ENCODE measurements at places on chromosomes 5 and 9. TPM values are rescaled to one million over a fixed set of nuclear protein-coding genes. Genes with fewer than 3 reads are reported as not detected.
A peak's percentile ranks its signal among the peaks of the same experiment; 100 is the strongest.

- no peak for DNase-seq
These were observed 510.0 kb downstream of the ACTL7B start for GRCh38 chr9:108345826-108346225.

DNA sequence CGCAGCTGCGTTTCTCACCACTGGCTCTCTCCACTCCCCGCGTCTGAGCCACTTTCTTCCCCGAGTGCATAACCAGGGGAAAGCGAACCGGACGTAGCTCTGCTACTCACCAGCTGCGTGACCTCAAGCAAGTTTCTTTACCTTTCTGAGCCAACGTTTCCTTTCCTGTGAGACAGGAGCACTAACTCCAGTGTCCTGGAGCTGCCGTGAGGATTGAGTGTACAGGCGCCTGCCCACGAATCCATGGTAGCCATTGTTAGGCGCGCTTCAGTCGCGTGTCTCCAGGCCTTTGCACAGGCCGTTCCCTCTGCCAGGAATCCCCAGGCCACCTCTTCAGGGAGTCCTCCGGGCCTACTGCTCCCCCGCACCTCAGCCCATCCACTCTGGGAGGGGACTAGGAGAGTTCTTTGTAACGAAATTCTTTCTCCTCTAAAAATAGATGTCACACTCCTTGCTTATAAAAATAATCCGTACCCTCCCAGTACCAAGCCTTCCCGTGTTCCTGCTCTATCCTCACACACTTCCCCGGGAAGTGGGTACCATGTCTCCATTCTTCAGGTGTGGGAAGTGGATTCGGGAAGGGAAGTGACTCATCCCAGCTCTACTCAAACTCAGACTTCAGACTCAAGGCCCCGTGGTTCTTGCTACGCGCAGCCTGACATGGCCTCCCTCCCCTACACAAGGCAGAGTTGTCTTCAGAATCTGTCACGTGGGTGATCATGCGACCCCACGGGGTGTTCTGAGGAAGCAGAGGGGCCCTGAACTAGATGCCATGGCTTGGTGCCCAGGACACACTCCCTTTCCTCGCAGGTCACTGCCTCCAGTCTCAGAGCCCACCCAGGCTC, 16.1 kb upstream of the CRB2 start:
- DNase-seq = no peak

DNA sequence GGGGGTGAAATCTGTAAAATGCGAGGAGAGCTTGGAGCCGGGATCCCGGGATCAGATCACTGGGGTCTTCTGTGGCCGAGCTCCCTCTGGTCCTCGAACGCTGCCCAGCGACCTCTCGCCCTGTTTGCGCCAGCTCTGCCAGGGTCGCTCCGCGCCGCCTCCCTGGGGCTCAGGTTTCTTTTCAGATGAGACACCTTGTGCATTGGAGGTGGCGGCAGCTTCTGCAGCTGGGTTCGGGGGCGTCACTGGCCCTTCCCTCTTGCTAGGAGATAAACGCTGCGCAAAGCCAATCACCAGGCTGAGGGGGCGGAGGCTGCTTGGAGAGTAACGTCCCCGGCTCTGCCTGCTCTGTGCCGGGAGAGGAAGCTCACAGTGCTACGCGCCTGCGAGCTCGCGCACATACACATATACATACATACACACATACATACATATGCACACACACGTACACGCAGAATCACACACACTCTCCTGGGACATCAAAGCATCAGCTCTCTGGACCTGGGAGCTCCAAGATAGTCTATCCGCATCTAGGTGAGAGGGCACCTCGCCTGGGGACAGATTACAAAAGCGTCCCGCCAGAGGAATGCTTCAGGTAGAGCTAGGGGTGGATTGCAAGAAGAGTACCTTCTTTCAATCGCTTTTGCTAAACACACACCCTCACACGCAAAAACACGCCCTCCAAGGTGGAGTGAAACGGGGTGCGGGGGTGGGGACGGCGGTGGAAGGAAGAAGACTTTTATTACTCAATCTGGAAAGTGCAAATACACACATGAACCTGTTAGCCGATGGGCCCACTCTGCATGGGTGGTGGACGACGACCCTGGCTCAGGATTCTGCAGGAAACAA, at the start of gene ST8SIA4:
Gene ST8SIA4, minus strand, starts transcription at position 244 of the 849 bp plus-strand sequence. CDS start 327 bp downstream, outside the sequence.
- DNase-seq = peak; percentile 91

DNA sequence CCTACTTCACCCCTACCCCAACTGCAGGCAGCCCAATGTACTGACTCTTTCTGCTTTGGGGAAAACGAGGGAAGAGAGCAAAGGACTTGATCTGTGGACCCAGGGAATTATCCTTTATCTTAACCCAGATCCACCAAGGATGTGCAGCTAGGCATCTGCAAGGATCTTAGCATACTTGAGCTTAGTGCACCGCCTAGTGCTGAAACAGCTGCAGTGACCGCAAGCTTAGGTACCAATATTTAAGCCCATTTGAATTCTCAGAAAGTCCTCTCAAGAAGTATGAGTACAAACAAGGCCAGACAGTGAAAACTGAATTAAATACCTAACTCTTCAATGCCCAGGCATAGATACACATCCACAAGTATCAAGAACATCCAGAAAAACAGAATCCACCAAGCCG, 576.7 kb upstream of the ADAMTS16 start:
- DNase-seq = no peak

DNA sequence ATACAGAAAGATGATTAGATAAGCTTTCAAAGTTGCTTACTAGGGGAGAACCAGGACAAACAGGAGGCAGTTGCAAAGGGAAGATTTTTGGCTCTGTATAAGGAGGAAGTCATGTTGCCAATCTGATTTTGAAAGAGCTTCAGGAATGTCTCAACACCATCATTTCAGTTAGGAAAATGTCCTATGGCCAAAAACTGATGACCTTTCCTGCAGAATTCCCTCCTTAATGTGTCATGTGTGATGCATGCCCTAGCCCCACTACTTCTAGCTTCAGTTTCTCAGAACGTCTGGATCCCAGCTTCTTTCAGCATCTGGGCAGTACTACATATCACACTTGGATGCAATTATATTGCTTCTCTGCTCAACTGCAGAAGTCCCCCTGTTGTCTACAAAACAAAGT, 211.5 kb upstream of the NREP start:
- DNase-seq = no peak

DNA sequence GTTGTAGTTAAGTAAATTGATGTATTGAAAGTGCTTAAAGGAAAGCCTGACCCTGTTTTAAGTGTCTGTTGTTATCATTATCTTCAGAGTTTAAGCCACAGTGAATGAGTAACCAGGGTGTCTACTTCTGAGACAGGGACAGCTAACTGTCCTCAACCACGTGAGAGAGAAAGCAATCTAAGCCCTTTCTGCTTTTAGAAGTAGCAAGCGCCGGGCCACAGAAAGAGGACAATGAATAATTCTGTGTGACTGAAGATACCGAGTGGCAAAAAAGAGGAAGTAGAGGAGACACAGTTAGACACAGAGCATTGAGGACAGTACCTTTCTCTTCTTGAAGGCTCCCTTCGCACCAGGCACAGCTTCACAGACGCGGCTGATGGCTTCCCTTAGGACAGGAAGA, 86.3 kb downstream of the S1PR3 start:
- DNase-seq = no peak

GRCh38 chr5:111079846-111080245, 8.3 kb downstream of the TSLP start:
- DNase-seq = no peak

GRCh38 chr5:6698696-6699095, 14.5 kb upstream of the TENT4A start:
- DNase-seq = no peak

DNA sequence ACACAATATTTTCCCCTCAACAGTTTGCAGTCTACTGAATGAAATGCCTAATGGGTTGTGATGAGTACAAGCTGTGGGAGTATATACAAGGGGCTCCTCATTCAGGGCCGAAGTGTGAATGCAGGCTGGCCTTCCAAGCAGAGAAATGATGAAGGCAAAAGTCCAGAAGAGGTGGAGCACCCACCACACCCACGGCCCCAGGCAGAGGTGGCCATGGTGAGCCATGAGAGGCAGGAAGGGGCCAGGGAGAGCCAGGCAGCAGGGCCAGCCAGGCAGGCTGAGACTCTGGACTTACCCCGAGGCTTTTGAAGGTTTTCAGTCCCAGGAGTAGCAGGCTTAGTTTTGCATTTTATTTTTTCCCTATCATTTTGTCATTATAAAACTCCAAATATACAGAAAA, 218.1 kb downstream of the AUH start:
- DNase-seq = no peak

GRCh38 chr9:76759732-76760131, 4.5 kb upstream of the PCA3 start:
- no peak for DNase-seq

Gene PCDHA11
- polyA plus RNA-seq = not detected

Measured in endothelial cell of umbilical vein (primary cell).